ENCODE measurements at places on chromosomes 1 and 21.

DNA sequence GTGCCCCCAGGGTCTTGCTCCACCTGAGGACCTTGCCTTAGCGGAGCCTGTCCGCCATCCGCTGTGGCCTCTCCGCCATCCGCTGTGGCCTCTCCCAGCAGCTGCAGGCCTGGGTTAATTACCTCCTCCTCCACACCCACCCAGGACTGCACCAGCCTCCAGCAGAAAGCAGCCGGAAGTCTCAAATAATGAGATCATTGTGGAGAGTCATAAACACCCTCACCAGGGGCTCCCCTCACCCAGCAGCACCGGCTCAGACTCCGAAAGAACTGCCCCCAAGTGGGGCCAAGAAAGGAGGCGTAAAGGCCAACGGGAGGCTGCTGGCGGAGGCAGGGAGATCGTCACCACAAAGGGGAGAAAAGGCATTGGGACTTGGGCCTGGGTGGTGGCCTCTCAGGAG lies 10.7 kb upstream of the GPR153 start:
- DNase-seq = peak; percentile 51

DNA sequence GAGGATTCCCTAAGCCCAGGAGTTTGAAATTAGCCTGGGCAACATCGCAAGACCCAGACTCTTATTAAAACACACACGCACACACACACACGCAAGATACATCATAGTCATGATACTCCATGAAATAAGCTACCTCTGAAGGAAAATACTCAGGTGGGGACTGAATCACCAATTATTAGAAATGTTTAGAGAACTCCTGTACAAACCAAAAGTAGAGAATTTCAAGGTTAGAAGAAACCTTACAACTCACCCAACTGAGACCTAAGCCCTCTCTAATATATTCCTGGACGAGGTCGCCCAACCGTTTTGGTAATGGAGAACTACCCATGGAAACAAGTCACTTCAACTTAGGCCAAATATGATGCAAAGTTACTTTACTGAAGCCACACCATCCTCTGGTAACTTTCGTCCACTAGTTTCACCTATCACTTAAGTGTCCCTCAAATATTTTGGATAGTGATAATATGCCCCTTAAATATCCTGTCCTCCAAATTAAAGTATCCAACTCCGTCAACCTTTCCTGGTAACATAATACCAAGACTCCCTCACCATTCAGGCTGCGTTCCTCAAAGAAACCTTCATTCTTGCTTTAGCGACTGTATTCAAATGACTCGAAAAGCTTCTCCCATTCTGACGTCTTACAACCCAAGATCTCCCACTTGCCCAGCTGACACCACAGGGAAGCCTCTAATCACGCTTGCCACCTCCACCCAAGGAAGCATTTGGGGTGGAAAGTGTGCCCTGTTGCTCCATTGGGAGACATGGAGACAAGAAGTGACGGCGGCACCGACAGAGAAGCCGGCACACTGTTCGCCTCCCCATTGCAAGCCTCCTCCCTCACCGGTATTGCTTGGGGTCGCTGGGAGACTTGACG lies 856 bp downstream of the NRDC start:
- peak; percentile 42 for DNase-seq

GRCh38 chr1:208924928-208925327 lies 658.6 kb upstream of the CAMK1G start:
- no peak for DNase-seq

GRCh38 chr1:22450351-22451021 lies 1.2 kb upstream of the ZBTB40 start:
- no peak for DNase-seq

DNA sequence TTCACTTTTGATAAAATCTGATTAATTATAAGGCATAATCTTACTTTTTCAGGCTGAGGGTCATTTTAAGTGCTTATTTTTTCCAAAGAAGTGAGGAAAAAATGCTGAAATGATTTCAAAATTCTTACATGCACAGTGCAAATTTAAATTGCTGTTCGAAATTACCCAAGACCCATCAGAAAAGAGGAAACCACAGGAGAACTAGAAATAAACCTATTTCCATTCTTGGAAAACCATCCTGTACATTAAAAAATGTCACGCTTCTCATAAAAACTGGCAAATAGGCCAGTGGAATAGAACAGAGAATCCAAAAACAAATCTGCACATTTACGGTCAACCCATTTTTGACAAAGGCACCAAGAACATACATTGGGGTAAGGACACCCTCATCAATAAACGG lies 414.9 kb downstream of the SMYD3 start:
- DNase-seq = no peak

DNA sequence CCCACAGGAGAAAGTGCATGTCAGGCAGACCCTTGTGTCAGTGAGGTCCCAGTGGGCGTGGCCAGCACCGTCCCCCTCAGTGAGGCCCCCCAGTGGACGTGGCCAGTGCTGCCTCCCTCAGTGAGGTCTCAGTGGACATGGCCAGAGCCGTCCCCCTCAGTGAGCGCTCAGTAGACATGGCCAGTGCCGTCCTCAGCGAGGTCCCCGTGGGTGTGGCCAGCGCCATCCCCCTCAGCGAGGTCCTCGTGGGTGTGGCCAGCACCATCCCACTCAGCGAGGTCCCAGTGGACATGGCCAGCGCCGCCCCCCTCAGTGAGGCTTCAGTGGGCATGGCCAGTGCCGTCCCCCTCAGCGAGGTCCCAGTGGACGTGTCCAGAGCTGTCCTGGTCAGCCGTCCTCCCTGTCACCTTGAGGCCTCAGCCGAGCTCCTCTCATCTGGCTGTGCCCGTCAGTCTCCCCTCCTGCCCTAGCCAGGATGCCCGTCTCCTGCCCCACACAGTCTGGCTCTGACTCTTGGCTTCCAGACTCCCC lies 35.5 kb downstream of the PDE9A start:
- no peak for DNase-seq

DNA sequence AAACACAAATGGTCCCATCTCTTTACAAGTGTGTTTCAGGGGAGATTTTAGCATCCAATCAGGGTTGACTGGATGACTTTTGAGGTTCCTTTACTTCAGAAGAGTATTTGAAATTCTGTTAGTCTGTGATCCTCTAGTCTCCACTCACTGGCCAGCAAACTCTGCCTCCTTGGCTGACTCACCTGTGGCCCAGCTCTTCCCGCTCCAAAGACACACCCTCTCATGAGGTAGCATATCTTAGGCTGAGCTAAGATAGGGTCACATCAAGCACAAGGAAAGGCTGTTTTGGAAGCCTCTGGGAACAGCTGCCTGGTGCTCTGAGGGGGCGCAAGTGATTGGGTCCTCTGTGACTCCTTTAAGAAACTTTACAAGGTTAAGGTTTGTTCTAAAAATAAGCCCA lies 102.3 kb upstream of the FGGY start:
- DNase-seq = no peak

DNA sequence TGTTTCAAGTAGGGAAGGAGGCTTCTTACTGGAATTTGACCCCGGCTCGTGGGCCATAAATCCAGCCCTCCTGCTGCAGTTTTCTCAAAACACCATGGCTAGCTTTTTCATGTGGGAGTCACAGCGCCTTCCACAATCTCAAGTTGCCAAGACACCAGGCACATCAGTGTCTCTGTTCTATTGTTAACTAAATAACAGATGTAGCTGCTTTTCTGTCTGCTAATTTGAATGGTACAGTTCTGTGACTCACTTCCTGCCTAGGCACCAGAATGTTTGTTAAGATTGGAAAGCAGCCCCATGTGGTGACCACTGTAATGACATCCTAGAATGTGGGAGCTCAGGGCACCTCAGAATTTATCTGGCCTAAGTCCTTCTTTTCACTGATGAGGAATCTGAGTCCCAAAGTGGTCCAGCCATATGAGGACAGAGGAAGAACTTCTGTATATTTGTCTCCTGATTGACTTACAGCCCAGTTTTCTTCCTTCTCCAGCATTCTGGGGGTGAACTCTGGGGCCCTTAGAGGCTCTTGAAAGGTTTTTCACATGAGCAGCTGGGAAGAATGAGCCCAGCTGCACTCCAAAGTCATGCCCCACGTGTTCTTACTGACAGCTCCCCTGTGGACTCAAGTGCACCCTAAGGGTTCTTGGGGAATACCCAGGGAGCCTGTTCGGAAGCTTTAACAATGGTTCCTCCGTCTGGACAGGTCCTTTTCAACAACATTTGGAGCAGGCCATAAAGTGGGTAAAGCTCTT lies 27.5 kb downstream of the TRIM45 start:
- peak; percentile 36 for DNase-seq

DNA sequence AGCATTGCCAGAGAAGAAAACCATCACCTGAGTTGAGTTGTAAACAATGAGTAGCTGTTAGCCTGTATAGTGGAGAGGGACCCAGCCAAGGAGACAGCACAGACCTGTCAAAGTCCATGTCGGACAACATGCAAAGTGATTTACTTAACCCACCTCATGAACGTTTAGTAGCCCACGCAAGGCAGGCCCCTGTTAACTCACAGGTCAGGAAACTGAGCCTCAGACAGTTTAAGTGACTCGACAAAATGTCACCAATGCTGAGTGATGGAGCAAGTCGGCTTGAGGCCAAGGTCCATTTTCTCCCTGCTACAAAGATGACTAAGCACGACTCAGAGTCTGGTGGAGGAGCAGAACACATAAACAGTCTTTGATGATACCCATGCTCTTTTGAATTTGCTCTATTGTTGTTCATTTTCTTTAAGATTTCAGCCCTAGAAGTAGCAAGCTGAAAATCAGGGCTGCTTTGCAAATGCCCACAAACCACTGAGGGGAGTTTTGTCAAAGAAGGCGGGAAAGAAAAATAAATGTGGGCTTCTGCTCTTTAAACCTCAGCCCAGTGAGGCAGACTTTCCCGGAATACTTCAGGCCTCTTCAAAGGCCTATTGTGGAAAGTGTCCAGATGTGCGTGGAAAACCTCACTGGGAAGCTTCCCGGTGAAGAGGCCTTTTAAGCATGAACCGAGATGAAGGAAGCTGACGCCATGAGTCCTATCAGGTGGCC lies 83.8 kb upstream of the HOOK1 start:
- DNase-seq = peak; percentile 73

DNA sequence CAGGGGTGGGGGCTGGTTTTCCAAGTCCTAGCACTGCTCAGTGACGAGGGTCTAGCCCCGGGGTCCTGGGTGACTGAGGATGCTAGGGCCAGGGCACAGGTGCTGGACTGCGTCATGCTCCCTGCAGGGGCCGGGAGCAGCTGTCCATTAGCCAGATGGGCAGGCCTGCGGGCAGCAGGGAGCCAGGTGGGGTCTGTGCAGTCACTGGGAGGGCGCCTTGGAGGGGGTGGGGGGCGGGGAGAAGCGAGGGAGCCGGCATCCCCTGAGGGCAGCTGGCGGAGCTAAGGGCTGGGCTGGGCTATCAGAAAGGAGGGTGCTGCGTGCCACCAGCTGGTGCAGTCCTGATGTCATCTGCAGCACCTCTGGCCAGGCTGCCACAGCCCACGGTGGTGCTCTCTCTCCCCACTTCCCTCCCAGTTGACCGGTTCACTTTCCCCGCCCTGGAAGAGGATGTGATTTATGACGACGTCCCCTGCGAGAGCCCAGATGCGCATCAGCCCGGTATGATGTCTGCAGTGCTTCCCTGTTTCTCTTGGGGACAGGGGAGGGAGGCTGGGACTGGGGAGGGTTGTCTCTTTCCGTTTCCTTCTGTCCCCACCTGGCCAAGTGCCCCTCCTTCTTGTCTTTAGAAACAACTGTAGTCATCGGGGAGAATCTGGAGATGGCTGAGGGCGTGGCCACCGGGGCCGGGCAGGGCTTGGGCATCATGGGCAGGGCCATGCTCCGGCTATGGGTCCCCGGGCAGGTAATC lies 63.8 kb downstream of the ARHGEF10L start:
- no peak for DNase-seq

GRCh38 chr1:153663211-153663610 lies 4.7 kb downstream of the SNAPIN start:
- no peak for DNase-seq

- no peak for DNase-seq
These were observed 35.0 kb downstream of the NAV1 start for GRCh38 chr1:201573923-201574322.

- no peak for DNase-seq
These were observed 185.0 kb downstream of the RGS7 start for GRCh38 chr1:241171991-241172390.

DNA sequence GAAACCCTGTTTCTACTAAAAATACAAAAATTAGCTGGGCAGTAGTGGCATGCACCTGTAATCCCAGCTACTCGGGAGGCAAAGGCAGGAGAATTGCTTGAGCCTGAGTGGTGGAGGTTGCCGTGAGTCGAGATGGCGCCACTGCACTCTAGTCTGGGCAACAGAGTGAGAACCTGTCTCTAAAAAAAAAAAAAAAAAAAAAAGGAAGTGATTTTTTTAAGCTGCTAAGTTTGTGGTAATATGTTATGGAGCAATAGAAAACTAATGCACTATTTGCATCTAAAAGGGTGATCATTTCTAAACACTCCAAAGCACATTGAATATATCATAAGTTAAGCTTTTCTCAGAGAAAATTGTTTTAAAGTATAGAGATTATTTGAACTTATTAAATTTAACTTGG lies 244.8 kb upstream of the SPAG17 start:
- DNase-seq = no peak

DNA sequence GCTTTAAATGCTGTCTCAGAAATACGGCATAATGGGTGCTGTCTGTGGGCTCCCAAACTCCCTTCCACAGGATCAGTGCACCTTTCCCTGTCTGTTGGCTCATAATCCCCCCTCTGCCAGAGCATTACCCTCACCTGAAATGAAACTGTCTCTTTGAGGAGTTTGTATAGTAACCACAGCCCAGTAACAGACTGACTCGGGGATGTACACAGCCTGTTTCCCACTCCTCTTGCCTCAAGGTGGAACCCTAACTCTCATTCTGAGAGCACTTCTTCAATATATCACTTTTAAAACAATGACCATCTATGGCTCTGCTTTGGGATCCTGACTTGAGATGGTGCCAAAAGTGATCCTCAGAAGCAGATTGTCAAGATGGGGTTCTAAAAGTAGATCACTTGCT lies 332.5 kb downstream of the AMY1C start:
- DNase-seq = no peak

- no peak for DNase-seq
These were observed 2.4 kb upstream of the SORT1 start for GRCh38 chr1:109400035-109400655.

DNA sequence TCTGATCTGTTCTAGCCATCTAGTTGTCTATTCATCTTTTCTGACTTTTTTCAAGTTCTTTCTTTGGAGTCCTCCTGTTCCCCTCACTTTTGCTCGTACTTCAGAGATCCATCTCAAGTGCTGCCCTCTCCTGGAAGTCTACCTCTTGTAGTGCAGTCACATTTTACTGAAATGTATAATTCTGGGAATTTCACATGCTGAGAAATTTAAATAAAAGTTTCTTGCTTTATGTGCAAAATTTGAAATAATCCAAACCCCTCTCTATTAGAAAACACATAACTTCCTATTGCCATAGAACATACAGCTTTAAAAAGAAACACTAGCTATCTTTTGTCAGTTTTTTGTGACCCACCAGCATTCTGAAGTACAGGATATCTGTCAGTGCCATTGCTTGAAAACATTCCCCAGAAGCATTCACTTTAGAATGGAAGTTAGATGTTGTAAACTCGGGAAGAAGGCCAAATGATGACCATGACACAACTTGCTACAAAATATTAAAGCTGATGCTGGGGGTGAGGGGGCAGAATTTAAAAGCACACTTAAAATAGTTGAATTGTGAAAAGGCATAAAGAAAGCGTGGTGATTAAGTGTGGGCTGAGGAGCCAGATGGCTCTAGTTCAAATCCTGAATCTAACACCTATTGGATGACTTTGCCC lies 22.0 kb downstream of the RLF start:
- DNase-seq = peak; percentile 21

All from GM03348 (cell line).